ENCODE measurements at places on chromosomes 12 and 14. TPM values are rescaled to one million over a fixed set of nuclear protein-coding genes. Genes with fewer than 3 reads are reported as not detected.

The POLE2 gene
- total RNA-seq = 20.2 TPM

The TMEM30B gene
- 0.39 TPM for total RNA-seq

The SAMD15 gene
- total RNA-seq = 0.23 TPM

The TCP11L2 gene
- 39.7 TPM for total RNA-seq

The SMCO2 gene
- 0.34 TPM for total RNA-seq

The AKAP5 gene
- total RNA-seq = 0.67 TPM

The GABARAPL1 gene
- total RNA-seq = 9.0 TPM

The PTGR2 gene
- 3.1 TPM for total RNA-seq

The PRR4 gene
- total RNA-seq = 1.5 TPM

The GLT8D2 gene
- 0.22 TPM for total RNA-seq

The SLC25A47 gene
- total RNA-seq = not detected

The CCDC60 gene
- total RNA-seq = not detected

The ANG gene
- total RNA-seq = 1.2 TPM

The SLC17A8 gene
- not detected for total RNA-seq

The TBK1 gene
- total RNA-seq = 20.3 TPM

The ORMDL2 gene
- 55.7 TPM for total RNA-seq

The CLEC1B gene
- total RNA-seq = not detected

The CDKL1 gene
- 10.5 TPM for total RNA-seq

The KRT83 gene
- total RNA-seq = not detected

The DEPDC4 gene
- total RNA-seq = 2.6 TPM

The TMEM132D gene
- total RNA-seq = not detected

The SRRM4 gene
- total RNA-seq = not detected

The OR4E2 gene
- total RNA-seq = not detected

The KCNA1 gene
- total RNA-seq = not detected

The WNT5B gene
- 0.10 TPM for total RNA-seq

The ASIC1 gene
- 4.1 TPM for total RNA-seq

Measured in activated naive CD4-positive, alpha-beta T cell treated with anti-CD3 and anti-CD28 coated beads, Interleukin-2, amount 10 ng/mL, durations not matched to agents 5 hours and 36 hours (primary cell).